HFFc6 (cell line): ENCODE measurements at places on chromosomes 11 and 22.

- DNase-seq = no peak
These were observed 3.5 kb upstream of the INSC start for GRCh38 chr11:15111215-15111614.

GRCh38 chr11:78902771-78903507 is 328.3 kb upstream of the NARS2 start:
- DNase-seq = no peak

DNA sequence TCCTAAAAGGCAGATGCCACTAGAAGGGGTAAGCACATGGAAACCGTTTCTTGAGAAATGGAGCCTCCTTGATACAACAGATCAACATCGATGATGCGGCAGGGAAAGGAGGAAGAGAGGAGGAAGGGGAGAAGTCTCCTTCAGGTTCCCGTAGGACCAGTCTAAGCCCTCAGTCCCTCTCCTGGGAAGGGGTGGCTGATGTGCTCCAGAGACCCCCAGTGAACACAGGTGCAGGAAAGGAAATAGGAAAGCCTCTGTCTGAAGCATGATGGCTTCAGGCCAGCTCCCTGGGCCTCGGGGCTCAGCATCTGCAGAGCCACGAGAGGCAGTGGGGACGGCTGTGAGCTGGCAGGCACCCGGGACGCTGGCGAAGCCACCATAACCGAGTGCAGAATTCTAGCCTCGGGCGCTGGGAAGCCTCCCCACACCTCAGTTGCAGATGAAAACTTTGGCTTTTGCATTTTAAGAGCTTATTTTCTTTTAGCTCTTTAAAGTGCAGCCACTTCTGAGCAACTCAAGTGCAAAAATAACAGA is 1.8 kb downstream of the SPATA19 start:
- no peak for DNase-seq

- DNase-seq = no peak
These were observed 96.1 kb upstream of the AKIP1 start for GRCh38 chr11:8814923-8815240.

GRCh38 chr22:37184816-37185541 is 3.1 kb downstream of the C1QTNF6 start:
- no peak for DNase-seq

GRCh38 chr11:119461229-119461963 is 38.4 kb upstream of the THY1 start:
- no peak for DNase-seq

DNA sequence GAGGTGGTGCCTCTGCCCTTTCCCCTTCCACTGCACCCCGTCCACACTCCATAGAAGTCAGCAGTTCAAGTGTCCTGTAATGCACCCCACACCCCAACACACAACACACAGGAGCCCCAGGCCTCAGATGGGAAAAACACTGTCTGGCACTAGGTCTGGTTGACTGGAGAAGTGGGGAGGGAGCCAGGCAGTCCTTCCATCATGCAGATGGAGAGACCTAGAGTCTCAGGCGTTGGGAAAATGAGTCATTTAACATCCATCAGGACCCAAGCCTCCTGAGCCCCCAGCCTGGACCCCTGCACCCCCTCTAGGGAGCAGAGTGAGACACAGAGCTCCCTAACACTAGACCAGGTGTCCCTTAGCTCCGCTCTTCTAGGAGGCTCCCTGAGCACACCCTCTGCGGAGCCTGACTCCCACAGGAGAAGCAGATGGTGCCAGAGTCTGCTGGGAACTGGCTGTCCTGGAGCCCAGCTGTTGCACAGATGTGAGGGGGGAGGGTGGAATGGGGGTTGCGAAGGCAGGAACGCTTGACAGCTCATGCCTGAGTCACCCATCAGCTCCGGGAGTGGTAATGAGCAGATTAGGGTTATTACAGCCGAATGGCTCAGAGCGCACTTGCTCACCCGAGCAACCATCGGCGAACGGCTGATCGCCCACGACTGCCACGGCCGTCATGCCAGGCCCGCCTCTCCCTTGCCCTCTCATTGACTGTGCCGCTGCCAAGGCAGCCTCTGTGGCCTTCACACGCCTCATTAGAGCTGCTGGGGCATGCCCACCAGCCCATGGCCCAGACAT is 22.1 kb upstream of the SYT7 start:
- DNase-seq = peak; percentile 68

DNA sequence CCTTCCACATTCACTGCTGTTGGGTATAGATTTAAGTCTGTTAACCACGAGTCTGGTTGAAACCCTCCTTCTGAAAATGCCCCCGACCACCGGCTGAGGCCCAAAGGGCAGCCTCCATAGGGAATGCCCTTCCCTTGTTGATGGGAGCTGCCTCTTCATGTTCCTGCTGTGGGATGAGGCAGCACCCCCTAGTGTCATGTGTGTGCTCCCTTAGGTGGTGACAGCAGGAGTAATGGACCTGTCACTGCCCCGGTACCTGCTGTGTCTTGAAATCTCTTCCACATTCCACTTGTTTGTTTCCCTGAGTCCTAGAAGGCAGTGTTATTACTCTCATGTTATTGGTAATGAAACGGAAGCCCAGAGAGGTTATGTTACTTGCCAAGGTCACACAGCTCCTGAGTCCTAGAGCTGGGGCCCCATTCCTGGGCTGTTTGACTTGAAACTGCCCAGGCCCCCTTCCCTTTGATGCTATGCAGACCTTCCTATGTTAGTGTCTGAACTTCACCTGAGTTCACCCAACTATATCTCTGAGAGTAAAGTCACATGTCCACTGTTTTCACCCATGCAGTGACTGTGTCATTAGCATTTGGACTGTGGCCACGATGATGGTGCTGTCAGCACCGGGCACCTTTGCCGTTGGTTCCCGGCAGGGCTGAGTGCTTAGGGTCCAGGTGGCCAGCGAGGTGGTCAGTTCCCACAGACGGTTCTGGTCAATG is 234.3 kb downstream of the TBC1D22A start:
- peak; percentile 3 for DNase-seq

DNA sequence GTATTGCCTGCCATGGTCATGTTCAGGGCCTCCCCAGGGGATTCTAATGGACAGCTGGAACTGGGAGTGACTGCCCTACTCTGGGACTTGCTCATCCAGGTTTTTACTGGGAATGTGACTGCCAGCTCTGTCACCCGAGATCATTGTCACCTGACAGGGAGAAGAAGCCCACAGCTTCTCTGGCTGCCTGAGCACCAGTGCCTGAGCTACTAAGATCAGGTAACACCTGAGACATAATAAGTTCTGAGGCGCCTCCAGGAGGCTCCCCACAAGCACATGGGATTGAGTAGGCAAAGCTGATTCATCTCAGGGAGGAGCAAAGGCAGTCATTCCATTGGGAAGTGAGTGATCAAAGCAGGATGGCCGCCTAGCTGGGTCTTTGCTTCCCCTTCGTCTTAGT is 84.2 kb upstream of the GALNT18 start:
- no peak for DNase-seq

DNA sequence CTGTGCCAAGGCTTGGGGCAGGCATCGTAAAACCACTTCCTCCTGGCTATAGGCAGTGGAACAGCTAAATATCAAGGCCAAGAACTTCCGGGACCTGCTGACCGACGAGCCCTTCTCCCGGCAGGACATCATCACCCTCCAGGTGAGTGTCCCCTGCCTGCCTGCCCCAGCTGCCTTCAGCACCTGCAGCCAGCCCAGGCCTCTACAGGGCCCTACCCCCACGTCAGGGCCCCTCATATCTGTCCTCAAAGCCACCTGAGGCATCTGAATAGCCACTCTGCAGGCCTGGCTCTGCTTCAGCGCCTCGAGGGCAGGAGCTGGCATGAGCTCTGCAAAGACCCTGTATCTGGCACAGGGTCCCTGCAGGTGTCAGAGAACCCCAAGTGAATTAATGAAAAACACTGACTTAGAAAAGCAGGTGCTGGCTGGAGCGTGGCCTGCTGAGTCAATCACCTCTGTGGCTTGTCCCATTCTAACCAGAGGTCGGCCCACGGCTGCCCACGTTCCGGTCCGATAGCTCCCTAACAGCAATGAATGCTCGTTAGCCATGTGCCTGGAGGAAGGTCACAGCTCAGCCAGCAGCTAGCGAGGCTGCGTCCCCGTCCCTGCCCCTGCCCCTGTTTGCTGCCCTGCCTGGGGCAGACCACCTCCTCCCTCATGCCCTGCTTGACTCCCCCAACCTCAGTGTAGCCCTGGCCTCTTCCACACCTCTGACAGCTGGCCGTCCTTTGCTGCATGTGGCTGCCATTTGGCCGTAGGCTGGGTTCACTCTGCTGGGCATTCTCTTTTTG is 16.8 kb downstream of the PPIL2 start:
- DNase-seq = no peak

GRCh38 chr11:75389276-75389605 is 10.1 kb upstream of the RPS3 start:
- no peak for DNase-seq

GRCh38 chr11:68048681-68049508 is 10.1 kb downstream of the TCIRG1 start:
- no peak for DNase-seq

GRCh38 chr22:29621761-29622526 is 18.5 kb downstream of the NF2 start:
- DNase-seq = peak; percentile 98

- DNase-seq = no peak
These were observed 124.0 kb upstream of the LMO1 start for GRCh38 chr11:8387693-8388092.

GRCh38 chr11:94117871-94118270 is 10.8 kb upstream of the PANX1 start:
- peak; percentile 37 for DNase-seq

- DNase-seq = peak; percentile 79
These were observed 16.1 kb upstream of the OR51M1 start for GRCh38 chr11:5367448-5368074.

DNA sequence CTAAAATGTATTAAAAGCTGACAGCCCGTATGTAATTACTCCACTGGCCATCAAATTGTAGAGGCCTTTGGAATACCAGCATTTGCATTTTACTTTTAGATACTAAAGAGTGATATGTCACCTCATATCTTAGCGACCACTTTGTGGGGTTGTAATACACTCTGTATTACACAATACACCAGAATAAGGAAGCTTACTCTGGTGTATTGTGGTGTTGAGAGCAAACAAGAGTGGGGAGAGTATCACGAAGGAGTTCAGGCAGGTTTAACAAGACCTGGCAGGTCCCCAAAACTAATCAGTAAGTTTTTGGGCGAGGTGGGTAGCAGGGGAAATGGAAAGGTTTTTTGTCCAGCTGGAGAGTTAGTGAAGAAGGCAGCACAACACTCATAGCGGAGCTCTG is 3.2 kb downstream of the NUP50 start:
- no peak for DNase-seq

DNA sequence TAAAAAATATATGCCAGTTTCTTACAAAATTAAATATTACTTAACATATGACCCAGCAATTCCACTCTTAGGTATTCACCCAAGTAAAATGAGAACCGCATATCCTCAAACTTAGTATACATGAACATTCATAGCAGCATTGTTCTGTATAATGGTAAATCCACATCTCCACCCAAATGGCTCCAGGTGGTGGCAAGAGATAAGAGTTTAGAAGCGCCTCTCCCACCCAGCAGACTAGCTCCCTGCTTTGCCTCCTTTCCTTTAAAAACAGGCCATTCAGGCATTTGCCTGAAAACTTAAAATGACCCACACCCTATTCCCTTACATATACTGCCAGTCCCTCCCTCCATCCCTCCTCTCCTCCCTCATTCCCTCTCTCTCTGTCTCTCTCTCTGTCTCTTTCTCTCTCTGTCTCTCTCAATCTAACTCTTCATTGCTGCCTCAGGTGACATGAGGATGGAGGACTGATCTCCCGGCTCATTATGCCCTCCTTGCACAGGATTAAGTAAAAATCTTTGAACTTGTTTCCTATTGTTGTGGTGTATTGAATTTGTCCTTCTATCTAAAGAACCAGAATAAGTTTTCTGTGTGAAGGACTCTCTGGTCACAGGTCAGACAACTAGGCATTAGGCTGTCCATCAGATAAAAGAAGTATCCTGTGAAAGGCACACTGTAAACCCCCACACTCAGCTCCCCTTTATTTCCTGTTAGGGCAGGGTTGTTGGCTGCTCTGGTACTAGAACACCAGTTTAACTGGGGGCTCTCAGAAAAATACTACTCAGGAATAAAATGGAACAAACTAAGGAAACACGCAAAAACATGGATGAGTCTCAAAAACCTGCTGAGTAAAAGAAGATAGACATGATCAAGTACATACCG is 48.3 kb downstream of the RRP8 start:
- no peak for DNase-seq

DNA sequence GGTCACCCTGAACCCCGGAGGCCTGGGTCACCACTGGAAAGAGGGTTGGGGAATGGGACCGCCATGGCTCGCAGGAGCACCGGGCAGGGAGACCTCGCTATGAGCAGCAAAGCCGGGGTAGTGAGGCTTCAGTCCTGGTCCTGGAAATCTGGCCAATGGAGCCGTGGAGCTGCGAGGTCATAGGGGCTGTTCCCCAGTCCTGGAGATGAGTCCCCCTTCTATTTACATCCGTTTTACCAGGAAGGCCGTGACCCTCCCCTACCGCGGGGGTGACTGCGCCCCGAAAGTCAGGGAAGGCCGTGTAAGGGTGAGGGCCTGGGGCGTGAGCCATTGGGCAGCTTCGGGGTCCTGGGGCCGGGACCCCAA is 449 bp downstream of the PIDD1 start:
- DNase-seq = no peak

- no peak for DNase-seq
These were observed 605.0 kb upstream of the CADM1 start for GRCh38 chr11:116109228-116109627.

GRCh38 chr22:27381552-27381951 is 420.0 kb downstream of the MN1 start:
- no peak for DNase-seq

GRCh38 chr22:48104102-48104738 is 1341.8 kb downstream of the TBC1D22A start:
- no peak for DNase-seq

- no peak for DNase-seq
These were observed 55.4 kb downstream of the ST14 start for GRCh38 chr11:130214861-130215530.

- DNase-seq = no peak
These were observed 19.6 kb downstream of the CHID1 start for GRCh38 chr11:890794-891540.

DNA sequence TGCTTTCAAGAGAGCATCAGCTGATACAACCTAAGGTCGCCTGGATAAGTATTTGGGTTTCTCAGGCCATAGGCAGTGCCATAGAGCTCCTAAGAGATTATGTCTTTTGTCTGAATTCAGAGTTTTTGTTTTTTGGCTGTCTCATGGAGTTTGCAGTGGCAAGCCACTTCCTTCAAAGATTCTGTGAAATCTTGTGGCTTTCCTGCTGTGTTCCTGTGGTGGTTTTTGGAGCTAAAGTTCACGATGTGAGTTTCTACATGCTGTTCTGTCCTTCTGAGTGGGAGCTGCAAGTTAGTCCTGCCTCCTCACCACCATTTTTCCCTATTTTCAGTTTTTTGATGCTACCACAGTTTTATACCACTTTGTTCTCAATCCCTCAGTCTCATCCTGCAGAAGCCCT is 111.4 kb downstream of the COMMD9 start:
- no peak for DNase-seq

GRCh38 chr22:27133681-27134314 is 476.4 kb downstream of the MIAT start:
- DNase-seq = no peak

DNA sequence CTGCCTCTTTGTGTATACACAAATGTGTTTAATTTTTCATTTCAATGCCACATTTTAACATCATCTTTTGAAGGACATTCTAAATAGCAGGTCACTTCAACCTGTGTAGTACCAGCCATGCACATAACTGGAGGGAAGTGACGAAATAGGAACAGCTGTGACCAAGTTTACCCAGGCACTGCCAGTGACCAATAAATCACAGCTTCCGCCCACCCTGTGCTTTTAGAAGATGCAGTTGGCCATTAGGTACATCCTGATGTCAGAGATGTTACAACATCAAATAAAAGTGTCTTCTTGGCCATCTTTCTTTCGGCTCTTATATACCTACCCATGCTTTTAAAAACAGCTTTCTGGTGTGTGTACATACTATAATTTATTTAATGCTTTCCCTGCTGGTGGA is 7.8 kb downstream of the LDLRAD3 start:
- DNase-seq = no peak
